ENCODE measurements at places on chromosomes 7 and 10.

DNA sequence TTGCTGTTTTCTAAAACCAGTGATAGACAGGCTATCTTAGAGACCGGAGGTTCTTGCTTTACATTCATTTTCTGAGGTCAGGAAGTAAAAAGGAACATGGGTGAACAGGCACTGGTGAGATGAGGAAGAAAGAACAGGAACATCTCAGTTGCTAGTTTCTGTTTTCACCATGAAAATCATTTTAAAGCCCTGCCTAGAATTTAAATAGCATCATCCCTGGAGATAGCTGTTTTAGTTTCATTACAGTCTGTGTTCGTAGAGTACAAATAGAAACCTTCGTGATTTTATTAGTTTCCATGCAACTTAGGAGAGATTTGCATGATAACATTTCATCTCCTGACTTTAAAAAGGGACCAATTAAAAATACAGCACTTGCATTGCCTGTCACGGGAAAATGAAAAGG, 14.7 kb downstream of the KCNMA1 start:
- H3K4me3 ChIP-seq: no peak overlapping the region
- no peaks in the 10 kb centered on the region for H3K36me3 ChIP-seq

DNA sequence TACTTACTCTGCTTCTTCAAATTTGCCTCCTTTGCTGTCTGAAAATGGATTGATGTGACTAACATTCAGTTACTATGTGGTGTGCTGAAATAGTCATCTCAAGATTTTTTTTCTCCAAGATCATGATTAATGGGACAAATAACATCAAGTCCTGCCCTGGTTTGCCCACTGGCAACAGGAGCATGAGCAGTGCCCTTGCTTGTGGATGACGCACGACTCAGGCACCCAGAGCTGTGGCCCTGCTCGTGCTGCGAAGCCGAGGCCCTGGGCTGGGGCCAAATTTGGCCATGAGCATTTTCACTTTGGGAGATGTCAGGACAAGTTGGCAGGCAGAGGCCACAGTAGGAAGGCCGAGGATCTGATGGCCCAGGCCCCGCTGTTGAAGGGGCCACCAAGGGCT, 239.8 kb upstream of the IGFBP3 start:
- H3K36me3 ChIP-seq: no peaks in the 10 kb centered on the region
- DNase-seq: no peak
- no peak overlapping the region for H3K4me3 ChIP-seq
- no peaks in the 10 kb centered on the region for H3K27me3 ChIP-seq
- H3K4me1 ChIP-seq: no peaks in the 10 kb centered on the region

GRCh38 chr7:117731455-117731854, 141.8 kb downstream of the CTTNBP2 start:
- H3K4me1 ChIP-seq: no peaks in the 10 kb centered on the region
- H3K36me3 ChIP-seq: peaks cover 10% of the 10 kb centered on the region
- no peak overlapping the region for H3K4me3 ChIP-seq
- H3K27ac ChIP-seq: no peak overlapping the region
- no peak for DNase-seq

DNA sequence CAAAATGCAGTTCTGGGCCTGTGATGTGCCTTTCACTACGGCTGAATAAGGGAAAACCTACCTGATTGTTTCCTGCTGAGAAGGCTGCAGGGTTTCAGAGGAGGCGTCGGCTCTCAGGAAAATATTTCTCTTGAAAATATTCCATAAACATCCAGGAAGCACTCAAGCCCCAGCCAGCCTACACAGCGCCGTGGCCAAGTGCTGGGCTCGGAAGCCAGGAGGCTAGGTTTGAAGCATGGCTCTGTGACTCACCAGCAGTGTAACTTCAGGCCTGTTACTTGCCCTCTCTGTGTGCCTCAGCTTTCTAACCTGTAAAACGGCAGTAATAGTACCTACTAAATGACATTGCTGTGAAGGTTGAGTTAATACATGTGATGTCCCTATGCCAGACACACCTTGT, 399.1 kb downstream of the GATA3 start:
- H3K27me3 ChIP-seq: no peaks in the 10 kb centered on the region
- no peak overlapping the region for H3K27ac ChIP-seq
- no peaks in the 10 kb centered on the region for H3K36me3 ChIP-seq
- DNase-seq: no peak

GRCh38 chr10:78688901-78689583, 379.7 kb upstream of the ZMIZ1 start:
- no peak overlapping the region for H3K4me3 ChIP-seq
- peaks cover 5% of the 10 kb centered on the region for H3K4me1 ChIP-seq
- H3K36me3 ChIP-seq: no peaks in the 10 kb centered on the region
- H3K27ac ChIP-seq: no peak overlapping the region
- DNase-seq: no peak

DNA sequence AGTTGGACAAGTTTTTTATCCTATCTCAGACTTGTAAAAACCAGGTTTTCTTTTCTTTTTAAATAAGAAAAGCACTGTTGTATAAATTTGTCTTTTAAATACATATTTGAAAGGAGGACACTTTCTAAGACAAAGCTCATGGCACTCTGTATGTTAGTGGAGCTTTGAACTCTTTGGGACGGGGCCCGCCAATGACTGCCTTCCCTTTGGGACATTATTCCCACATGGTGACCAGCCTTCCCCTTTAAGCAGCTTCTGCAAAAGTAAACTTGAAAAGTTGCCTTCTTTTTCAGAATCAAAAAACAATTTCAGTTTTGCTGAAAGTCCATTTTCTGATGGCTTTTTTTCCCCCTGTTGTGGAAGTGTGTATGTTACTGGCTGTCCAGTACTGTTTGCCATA, 1.8 kb downstream of the CUX1 start:
- H3K27ac ChIP-seq: no peak overlapping the region
- peaks cover 3% of the 10 kb centered on the region for H3K27me3 ChIP-seq
- DNase-seq: no peak
- peak overlapping the region; percentile 81 for H3K4me3 ChIP-seq
- peaks cover 14% of the 10 kb centered on the region for H3K4me1 ChIP-seq

GRCh38 chr10:100927266-100927665, 14.5 kb downstream of the SLF2 start:
- peaks cover 20% of the 10 kb centered on the region for H3K36me3 ChIP-seq
- no peaks in the 10 kb centered on the region for H3K4me1 ChIP-seq
- no peak for DNase-seq
- no peaks in the 10 kb centered on the region for H3K27me3 ChIP-seq

Measured in H1 (cell line).